Activated B cell treated with CpG ODN at 0.5 μM for 24 hours (primary cell): ENCODE measurements at places on chromosomes 7 and 10.

GRCh38 chr7:71637578-71637977 lies 505.6 kb downstream of the GALNT17 start:
- no peaks in the 10 kb centered on the region for H3K36me3 ChIP-seq
- no peaks in the 10 kb centered on the region for H3K27me3 ChIP-seq
- DNase-seq = no peak
- H3K4me1 ChIP-seq = no peaks in the 10 kb centered on the region
- H3K27ac ChIP-seq = no peak overlapping the region

DNA sequence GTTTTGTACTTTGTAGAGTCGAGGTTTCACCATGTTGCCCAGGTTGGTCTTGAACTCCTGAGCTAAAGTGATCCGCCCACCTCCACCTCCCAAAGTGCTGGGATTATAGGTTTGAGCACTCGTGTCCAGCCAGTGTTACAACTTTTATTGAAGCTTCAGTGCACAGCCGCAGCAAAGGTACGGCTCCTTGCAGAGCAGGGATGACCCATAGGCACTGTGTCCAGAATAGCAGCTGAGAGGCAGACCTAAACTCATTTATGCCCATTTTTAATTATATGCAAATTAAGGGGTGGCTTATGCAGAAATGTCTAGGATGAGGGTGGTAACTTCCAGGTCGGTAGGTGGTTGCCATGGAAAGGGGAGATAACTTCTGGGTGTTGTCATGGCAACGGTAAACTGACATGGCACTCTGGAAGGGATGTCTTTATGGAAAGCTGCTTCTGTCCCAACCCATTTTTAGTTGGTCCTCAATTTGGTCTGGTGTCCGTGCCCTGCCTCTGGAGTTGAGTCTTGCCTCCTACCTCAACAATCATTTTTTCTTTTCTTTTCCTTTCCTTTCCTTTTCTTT lies 22.7 kb downstream of the NYAP1 start:
- H3K4me3 ChIP-seq = no peak overlapping the region
- peaks cover 9% of the 10 kb centered on the region for H3K27me3 ChIP-seq
- no peak overlapping the region for H3K27ac ChIP-seq

DNA sequence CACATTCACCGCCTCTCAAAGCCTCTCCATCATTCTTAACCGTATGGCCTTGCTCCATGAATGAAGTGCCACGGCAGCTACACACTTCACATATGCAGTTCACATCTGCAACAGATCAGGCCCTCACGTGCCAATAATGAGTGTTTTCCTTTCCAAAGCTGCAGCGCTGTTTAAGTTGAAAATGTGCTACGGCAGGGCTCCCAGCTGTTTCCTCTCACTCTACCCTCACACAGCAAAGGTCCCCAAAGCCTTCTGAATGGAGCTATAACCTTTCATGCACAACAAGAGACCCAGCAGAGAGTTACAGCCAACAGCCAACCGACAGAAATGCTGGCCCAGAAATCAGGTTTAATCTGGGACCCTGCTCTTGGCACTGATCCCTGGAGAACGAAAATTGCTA lies 236.1 kb downstream of the ELMO1 start:
- H3K27ac ChIP-seq = peak overlapping the region; percentile 59
- no peak for DNase-seq
- no peak overlapping the region for H3K4me3 ChIP-seq
- H3K36me3 ChIP-seq = peaks cover 80% of the 10 kb centered on the region

DNA sequence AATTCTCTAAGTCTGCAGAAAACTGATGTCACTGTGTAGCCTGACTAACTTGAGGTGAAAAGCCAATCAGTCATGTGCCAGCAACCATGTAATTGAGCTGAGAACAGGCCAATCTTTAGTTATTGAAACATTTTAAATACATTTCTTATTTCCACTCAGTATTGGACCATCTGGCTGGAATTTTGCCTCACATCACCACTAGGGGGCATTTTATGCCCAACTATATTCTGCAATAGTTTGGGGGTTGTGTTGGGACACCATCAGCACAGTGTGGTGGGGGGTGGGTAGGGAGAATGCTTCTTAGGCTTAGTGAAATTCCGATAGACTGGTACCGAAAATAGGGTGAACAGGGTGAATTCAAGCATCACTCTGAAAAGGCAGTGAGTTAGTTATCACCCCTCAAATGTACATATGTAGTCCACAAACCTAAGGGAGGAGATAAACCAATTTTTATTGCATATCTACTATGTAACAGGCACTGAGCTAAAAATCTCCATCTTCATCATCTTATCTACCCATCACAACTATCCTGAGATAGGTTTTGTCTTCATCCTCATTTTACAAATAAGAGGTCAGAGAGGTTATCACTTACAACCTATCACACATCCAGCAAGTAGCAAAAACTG lies 17.8 kb downstream of the NPSR1 start:
- no peaks in the 10 kb centered on the region for H3K4me1 ChIP-seq
- H3K27ac ChIP-seq = no peak overlapping the region
- no peak overlapping the region for H3K4me3 ChIP-seq
- H3K36me3 ChIP-seq = no peaks in the 10 kb centered on the region
- DNase-seq = no peak

- peak overlapping the region; percentile 9 for H3K27ac ChIP-seq
- DNase-seq = no peak
- H3K4me1 ChIP-seq = peaks cover 40% of the 10 kb centered on the region
- no peaks in the 10 kb centered on the region for H3K27me3 ChIP-seq
Observed at GRCh38 chr7:24931844-24932243, 48.1 kb downstream of the OSBPL3 start.

DNA sequence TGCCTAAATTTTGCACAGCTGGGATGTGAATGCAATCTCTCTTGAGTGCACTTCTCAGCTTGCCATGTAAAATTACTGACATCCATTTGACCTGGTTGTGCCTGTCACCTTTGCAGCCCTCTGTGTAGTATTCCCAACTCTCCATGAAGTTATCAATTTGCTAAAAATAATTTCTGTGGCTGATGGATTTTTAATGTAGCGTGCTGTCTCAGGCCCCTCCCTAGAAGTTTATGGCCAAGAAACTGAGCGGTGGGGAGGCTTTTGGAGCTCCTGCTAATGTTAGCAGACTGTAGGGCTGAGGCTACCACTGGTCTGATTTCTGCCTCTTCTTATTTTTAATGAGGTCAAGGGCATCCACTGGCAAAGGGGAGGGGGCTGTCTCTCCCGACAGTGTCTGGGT lies 577.0 kb upstream of the DPP6 start:
- H3K36me3 ChIP-seq = no peaks in the 10 kb centered on the region
- no peak overlapping the region for H3K27ac ChIP-seq
- H3K27me3 ChIP-seq = no peaks in the 10 kb centered on the region

DNA sequence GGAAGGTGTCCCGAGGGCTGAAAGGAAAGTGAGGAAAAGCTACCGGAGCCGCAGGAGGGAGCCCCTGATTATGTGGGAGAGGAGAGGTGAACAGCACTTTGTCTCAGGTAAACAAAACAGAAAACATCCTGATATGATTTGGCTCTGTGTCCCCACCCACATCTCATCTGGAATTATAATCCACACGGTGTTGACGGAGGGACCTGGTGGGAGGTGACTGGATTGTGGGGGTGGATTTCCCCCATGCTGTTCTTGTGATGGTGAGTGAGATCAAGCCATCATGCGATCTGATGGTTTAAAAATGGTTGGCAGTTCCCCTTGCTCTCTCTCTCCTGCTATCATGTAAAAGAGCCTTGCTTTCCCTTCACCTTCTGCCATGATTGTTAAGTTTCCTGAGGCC lies 3.0 kb downstream of the POLD2 start:
- no peak overlapping the region for H3K4me3 ChIP-seq
- no peak overlapping the region for H3K27ac ChIP-seq
- DNase-seq = no peak
- H3K36me3 ChIP-seq = peaks cover 59% of the 10 kb centered on the region
- H3K27me3 ChIP-seq = no peaks in the 10 kb centered on the region
- peaks cover 25% of the 10 kb centered on the region for H3K4me1 ChIP-seq
